ENCODE measurements at places on chromosomes 11 and 22. TPM values are rescaled to one million over a fixed set of nuclear protein-coding genes. Genes with fewer than 3 reads are reported as not detected.

DNA sequence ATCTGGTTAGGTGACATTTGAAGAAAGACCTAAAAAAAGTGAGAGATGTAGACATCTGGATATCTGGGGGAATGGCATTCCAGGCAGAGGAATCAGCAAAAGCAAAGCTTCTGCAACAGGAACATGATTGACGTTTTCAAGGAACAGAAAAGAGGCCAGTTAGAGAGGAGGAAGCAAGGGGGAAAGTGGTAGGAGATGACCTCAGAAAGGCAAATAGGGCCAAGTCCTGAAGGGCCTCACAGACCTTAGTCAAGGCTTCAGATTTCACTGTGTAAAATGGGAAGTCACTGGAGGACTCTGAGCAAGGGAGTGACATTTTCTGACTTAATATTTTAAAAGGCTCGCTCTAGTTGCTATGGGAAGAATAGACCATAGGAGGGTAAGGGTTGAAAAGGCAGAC is 9.7 kb downstream of the DEUP1 start:
- no peak for DNase-seq

Gene INPPL1
- 57.3 TPM for total RNA-seq

Gene KCNJ11
- not detected for total RNA-seq

Gene NNMT
- total RNA-seq, result 246 TPM

GRCh38 chr11:122979103-122979814 is 2.4 kb downstream of the BSX start:
- no peak for DNase-seq

DNA sequence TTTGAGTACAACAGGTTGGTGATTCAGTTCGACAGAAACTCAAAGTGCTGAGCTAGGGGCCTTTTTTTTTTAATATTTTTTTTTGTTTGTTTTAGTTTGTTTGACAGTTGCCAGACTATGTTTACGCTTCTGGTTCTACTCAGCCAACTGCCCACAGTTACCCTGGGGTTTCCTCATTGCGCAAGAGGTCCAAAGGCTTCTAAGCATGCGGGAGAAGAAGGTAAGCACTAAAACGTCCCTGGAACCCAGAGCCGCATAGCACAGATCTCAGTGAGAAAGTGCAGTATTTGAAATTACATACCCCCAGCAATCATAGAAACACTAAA is 649 bp downstream of the PRRG4 start:
- DNase-seq, result peak; percentile 3

Gene FOLR1
- not detected for total RNA-seq

DNA sequence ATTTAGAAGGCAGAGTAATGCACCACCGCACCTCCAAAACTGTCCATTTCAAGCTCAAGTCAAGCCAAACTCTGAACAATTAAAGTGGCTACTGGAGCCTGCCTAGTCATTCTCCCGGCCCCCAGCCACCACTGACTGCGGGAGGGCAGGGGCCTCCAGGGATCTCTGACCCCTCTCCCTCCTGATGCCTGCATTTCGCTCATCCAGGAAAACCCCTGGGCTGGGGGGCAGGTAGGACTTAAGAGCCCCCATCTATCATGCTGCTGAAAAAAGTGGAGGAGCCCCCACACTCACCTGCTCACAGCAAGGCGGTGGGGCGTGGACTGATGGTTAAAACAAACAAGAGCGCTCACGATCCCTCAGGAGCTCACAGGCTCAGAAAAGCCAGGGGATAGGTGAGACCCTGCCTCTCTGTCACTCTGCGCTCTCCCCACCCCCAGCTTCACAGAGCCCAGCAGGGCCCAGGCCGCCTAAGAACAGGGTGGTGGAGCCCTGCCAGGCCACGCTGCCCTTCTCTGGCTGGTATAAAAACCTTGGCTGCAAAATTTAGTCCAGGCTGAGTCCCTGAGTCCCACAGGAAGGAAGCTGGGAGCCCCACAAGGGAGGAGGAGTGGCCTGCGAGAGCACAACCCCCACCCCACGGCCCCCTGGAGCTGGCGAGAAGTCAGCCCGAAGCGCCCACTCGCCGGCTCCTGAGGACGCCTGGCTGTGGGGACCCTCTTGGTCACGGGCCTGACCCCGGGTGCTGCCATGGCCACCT is 21.0 kb upstream of the MOB2 start:
- no peak for DNase-seq

Gene TRPC6
- not detected for total RNA-seq

DNA sequence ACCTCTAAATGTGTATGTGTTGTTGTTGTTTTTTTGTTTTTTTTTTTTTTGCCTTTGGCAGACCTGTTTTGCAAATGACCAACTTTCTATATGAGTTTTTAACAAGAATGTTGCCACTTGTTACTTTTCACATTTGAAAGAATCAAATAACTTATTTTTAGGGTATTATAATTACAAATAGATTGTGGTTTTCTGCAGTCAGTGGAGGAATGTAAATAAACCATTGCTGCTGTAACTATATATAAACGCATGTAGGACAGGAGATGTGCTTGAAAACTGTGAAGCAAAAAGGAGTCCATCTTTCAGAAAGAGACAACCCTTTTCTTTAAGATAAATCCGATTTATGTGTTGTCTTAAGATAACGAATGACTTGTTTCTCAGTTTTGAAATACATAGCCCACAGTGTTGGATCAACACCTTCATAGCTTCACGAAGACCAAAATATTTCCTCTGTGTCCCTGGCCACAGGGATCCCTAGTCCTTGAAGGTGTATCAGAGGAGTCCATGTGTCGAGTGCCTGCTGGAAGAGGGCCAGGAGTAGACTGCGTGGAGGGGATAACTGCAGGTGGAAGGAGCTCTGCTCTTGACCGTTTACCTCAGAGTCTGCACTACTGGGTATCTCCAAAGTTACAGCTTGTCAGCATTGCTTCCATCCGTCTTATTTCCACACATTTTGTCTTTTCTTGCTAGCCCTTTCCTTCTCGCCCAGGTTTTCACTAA is 24.7 kb downstream of the TNRC6B start:
- DNase-seq, result no peak

Gene RCOR2
- total RNA-seq, result 0.80 TPM

Gene KIF18A
- 27.5 TPM for total RNA-seq

Gene FOLR2
- not detected for total RNA-seq

Gene KDM4E
- not detected for total RNA-seq
